ENCODE measurements at places on chromosomes 3 and 15. TPM values are rescaled to one million over a fixed set of nuclear protein-coding genes. Genes with fewer than 3 reads are reported as not detected.

CYP1A2 gene
- not detected for total RNA-seq

TMEM207 gene
- not detected for total RNA-seq

GALNT15 gene
- 10.9 TPM for total RNA-seq

RBM5 gene
- total RNA-seq: 104 TPM

KBTBD13 gene
- not detected for total RNA-seq

TIGIT gene
- 0.18 TPM for total RNA-seq

CD96 gene
- 0.09 TPM for total RNA-seq

SKOR1 gene
- 0.08 TPM for total RNA-seq

SCAANT1 gene
- not detected for total RNA-seq

SERPINI2 gene
- not detected for total RNA-seq

UROC1 gene
- total RNA-seq: not detected

CHRNB4 gene
- total RNA-seq: not detected

LIPC gene
- total RNA-seq: 1.7 TPM

SEC11A gene
- total RNA-seq: 292 TPM

DUOXA2 gene
- total RNA-seq: not detected

SOX14 gene
- not detected for total RNA-seq

CKMT1A gene
- total RNA-seq: not detected

CASR gene
- not detected for total RNA-seq

AGBL1 gene
- total RNA-seq: not detected

CRTAP gene
- 109 TPM for total RNA-seq

DLL4 gene
- total RNA-seq: 0.09 TPM

SGO1 gene
- 14.5 TPM for total RNA-seq

SAMD7 gene
- not detected for total RNA-seq

PARL gene
- 102 TPM for total RNA-seq

CCR9 gene
- not detected for total RNA-seq

VIPR1 gene
- total RNA-seq: 5.6 TPM

EPHB3 gene
- total RNA-seq: 4.7 TPM

TIMP4 gene
- total RNA-seq: 12.3 TPM

C3orf33 gene
- 5.7 TPM for total RNA-seq

TMCC1 gene
- 11.2 TPM for total RNA-seq

All from fibroblast of the aortic adventitia (primary cell).